GM23248 (cell line): ENCODE measurements at places on chromosomes 7 and 10.

GRCh38 chr10:57338823-57339558 is 928.7 kb downstream of the IPMK start:
- H3K36me3 ChIP-seq, result no peaks in the 10 kb centered on the region
- H3K27ac ChIP-seq, result no peak overlapping the region
- H3K27me3 ChIP-seq, result no peaks in the 10 kb centered on the region
- no peak overlapping the region for H3K4me3 ChIP-seq

DNA sequence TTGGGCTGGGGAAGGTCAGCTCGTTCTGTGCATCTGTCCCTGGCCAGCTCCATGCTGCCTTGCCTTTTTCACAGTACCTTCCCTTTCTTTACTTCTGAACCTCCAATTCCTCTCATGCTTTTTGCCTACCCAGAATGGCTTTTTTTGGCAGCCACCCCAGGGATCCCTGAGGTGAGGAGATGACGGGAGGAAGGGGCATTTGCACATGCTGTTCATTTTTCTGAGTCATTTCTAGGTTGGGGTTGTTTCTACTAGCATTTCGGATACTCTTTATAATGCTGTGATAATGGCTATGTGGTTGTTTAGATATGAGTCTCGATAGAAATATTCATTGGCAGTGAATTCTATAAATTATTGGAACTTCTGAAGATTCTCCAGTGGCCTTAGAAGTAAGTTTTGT is 415.1 kb upstream of the FZD8 start:
- no peaks in the 10 kb centered on the region for H3K4me1 ChIP-seq
- H3K27me3 ChIP-seq, result no peaks in the 10 kb centered on the region
- H3K4me3 ChIP-seq, result no peak overlapping the region
- no peak for DNase-seq
- H3K36me3 ChIP-seq, result no peaks in the 10 kb centered on the region
- no peak overlapping the region for H3K27ac ChIP-seq

DNA sequence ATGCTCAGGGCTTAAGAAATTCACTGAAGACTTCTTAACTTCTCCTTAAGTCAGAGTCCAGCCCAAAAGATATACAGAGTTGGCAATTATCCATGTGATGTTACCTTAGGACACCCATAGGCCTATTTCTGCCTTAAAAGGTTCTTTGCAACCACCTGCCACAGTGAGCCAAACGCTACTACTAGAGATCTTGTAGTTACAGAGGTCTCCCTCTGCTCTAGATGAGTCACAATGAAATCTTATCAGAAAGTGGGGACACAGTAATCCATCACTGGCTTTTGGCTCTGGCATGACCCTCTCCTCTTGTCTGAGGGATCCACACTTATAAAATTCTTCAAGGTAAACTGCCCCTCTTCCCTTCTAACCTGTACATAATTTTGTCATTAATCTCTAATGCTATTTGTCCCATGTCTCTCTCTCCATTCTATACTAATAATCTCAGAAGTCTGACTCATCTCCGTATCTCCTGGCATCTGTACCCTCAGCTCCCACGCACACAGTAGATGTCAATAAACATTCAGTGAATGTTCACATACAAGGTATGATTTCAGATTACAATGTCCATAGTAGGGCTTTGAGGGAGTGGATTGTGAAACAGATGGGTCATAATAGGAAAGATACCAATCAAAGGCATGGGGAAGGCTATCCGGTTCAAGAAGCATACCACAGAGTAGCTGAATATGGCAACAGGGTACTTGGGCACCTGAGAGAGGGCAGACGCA is 112.1 kb downstream of the SGMS1 start:
- no peaks in the 10 kb centered on the region for H3K27me3 ChIP-seq
- H3K36me3 ChIP-seq, result no peaks in the 10 kb centered on the region
- H3K27ac ChIP-seq, result no peak overlapping the region
- H3K4me3 ChIP-seq, result no peak overlapping the region

DNA sequence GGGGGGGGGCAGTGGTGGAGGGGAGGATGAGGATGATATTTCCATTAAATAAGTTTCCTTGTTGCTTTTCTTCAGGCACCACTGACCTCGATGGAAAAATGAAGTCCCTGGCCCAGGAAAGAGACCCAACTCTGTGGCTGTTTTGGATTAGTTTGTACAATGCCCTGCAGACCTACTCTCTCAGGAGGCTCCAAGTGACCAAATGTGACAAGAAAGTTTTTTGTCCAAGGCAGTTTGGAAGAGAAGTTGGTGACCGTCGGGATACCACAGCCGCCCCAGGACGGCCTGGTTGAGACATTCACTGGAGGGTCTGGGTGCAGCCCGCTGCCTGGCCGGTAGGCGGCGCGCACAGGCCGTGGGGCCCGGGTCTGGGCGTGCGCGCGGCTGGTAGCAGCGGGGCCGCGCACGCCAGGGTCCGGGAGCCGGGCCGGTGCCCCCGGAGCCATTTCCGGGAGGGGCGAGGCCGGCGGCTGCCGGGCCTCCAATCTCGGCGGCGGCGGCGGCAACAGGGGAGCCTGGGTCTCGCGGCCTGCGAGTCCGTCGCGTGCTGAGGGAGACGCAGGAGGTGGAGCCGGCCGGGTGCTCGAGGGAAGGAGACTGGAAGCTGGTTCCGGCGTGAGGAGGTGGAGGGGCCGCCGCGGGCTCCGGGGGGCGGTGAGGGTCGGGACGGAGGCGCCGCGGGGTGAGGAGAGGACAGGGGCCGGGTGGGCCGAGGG is at the start of gene SGPL1:
TSS of gene SGPL1 (plus strand) at position 445 of the 716 bp plus-strand sequence. CDS start 906 bp downstream, outside the sequence.
- peaks cover 11% of the 10 kb centered on the region; the same call in 1 of the 2 replicates for H3K4me1 ChIP-seq
- peak within 1 kb of the TSS; percentile 91 for H3K4me3 ChIP-seq
- no peaks in the 10 kb centered on the region for H3K27me3 ChIP-seq
- H3K36me3 ChIP-seq, result peaks cover 10% of the 10 kb centered on the region; the same call in 1 of the 2 replicates
- DNase-seq, result peak; percentile 94

DNA sequence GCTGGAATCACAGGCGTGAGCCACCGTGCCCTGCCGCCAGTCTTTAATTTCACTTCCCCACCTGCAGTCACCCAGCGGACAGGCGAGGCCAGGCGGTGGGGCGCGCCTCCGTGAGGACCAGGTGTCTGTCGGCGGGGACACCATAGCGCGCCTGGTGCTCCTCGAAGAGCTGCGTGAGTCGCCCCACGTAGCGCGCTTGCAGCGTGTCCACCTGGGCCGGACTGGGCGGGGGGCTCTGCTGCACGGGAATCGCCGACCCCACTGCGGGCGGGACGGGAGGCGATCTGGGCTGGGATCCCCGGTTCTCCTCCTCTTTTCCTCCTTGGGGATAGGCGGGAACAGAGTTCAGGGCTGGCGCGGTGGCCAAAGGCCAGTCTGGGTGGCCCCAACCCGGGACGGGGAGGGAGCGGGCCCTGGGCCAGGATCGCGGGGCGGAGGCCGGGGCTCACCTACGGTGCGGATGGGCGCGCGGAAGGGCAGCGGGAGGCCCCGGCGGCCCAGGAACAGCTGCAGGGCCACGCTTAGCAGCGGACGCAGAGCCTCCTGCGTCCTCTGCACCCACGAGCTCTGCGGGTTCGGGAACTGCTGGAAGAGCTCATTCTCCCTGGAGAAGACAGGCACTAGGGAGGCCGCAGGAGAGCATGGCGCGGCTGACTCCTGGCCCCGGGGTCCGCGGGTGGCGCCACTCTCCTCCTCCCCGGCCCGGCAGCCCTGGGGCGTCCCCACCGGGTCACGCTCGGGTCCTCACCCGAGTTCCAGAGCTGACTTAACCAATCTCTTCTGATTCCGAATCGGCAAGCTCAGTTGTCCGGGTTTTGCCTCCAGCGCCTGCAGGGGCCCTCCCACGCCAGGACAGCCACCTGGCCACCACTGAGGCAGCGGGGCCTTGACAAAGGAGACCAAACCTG is 1.1 kb upstream of the MOGAT3 start:
- peak overlapping the region; percentile 26; the same call in 1 of the 2 replicates for H3K4me3 ChIP-seq
- peaks cover 26% of the 10 kb centered on the region; the same call in 1 of the 2 replicates for H3K27me3 ChIP-seq
- DNase-seq, result peak; percentile 28
- H3K27ac ChIP-seq, result no peak overlapping the region
- H3K4me1 ChIP-seq, result no peaks in the 10 kb centered on the region
- H3K36me3 ChIP-seq, result no peaks in the 10 kb centered on the region

DNA sequence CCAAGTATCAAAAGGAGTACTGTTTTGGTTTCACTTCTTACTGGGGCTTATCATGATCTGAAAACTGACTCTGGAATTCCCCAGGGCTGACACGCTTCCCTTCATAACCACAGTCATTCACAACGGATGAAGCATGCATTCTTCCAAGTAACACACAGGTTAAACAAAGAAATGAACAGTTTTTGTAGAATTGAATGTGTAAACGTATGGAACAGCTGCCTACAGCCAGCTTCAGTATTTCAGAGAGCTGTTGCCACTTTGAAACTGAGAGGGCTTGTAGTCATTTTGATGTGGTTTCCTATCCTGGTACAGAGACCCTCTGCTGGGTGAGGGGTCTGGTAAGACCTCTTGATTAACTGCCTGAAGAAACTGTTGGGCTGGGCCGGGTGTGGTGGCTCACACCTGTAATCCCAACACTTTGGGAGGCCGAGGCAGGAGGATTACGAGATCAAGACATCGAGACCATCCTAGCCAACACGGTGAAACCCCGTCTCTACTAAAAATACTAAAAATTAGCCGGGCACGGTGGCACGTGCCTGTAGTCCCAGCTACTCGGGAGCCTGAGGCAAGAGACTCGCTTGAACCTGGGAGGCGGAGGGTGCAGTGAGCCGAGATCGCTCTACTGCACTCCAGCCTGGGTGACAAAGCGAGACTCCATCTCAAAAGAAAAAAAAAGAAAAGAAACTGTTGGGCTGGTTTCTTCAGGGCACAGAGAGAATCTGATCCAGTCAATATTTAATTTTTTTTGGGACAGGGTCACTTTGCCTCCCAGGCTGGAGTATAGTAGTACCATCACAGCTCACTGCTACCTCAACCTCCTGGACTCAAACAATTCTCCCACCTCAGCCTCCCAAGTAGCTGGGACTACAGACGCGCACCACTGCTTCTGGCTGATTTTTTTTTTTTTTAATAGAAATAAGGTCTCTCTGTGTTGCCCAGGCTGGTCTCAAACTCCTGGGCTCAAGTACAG is 4.7 kb downstream of the NFE2L3 start:
- peak overlapping the region; percentile 48 for H3K27ac ChIP-seq
- H3K4me1 ChIP-seq, result peaks cover 30% of the 10 kb centered on the region
- no peaks in the 10 kb centered on the region for H3K36me3 ChIP-seq

- H3K36me3 ChIP-seq, result no peaks in the 10 kb centered on the region; the same call in 1 of the 2 replicates
- DNase-seq, result peak; percentile 23
- H3K4me3 ChIP-seq, result no peak overlapping the region
- H3K27ac ChIP-seq, result no peak overlapping the region
- H3K4me1 ChIP-seq, result peaks cover 16% of the 10 kb centered on the region
Measured at GRCh38 chr10:73843261-73843660, 31.1 kb downstream of the CAMK2G start.
